ENCODE measurements at places on chromosomes 3 and 15.

DNA sequence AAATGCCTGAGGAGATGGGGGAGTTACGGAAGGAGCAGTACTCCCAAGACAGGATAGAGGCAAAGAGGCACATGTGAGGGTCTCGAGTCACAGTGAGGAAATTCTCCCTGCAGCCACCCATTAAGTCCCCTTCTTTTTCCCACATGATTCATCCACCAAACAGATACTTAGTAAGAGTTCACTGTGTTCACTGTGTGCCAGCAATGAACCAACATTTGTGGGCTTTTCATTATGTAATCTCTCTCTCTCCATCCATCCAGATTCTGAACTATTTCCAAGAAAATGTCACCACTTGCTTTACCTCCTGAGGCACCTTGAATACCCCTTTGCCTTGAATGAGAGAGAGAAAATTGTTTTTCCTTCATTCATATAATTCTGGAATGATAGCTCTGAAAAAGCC is 24.6 kb upstream of the LRRFIP2 start:
- DNase-seq: no peak

- DNase-seq: no peak
Measured at GRCh38 chr3:170863816-170864215, 6.2 kb downstream of the RPL22L1 start.

GRCh38 chr15:68818066-68818768 is 2.5 kb downstream of the ANP32A start:
- DNase-seq: peak; percentile 86

DNA sequence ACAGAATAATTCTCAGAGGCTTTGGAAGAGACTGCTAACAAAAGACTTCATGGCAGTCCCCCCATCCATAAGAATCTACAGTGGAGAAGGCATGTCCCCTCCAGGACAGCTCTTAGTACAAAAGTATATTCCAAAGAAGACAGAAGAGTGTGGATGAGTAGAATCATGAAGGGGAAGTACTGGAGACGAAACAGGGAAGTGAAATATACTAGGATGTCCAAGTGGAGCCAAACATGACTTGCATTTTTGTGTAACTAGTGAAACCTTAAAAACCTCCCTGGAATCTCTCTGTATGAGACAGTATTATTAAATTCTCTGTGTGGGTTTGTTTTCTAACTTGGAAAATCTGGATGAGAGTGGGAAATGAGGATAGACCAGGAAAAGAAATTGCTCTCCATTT is 312.4 kb downstream of the RSL24D1 start:
- no peak for DNase-seq

- DNase-seq: peak; percentile 74
Measured at GRCh38 chr3:52220380-52221026, 4.9 kb downstream of the TLR9 start.

GRCh38 chr3:183918178-183918577 is 33.5 kb upstream of the PARL start:
- DNase-seq: no peak

DNA sequence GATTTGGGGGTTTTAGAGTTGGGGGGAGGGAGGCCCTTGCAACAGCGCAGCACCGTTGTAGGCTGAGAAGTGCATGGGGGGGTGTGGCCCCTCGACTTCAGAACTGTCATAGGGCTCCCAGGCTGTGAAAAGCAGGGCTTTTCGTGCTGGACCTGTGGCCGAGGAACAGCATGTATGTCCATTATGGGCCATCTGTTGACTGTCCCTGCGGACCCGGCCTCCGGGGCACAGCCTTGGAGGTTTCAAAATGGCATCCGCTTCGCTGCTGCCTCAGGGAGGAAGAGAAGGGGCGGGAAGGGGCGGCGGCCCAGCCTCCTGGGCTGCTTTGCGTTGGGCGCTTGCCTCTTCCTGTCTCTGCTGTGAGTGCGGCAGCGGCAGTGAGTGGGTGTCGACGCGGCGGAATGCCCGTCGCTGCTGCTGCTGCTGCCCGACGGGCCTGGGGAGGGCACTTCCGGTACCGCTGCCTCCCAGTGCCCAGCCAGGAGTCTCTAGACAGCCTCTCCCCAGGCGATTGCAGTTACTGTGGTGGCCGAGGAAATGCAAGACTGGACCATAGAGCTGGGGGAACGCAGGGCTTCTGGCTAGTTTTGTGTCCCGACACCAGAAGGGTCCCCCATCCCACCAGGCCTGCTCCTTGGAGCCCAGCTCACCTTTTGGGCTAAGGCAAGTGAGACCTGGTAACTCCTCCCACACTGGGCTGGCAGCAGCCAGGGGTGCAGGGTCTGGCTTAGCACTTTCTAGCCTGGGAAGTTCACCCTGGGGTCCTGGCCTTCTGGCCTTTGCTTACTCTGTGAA is 1.9 kb downstream of the GNAI2 start:
- peak; percentile 85 for DNase-seq

- DNase-seq: no peak
Measured at GRCh38 chr3:51706021-51706485, 815 bp upstream of the GRM2 start.

GRCh38 chr15:29857221-29857789 is 35.0 kb upstream of the TJP1 start:
- no peak for DNase-seq

DNA sequence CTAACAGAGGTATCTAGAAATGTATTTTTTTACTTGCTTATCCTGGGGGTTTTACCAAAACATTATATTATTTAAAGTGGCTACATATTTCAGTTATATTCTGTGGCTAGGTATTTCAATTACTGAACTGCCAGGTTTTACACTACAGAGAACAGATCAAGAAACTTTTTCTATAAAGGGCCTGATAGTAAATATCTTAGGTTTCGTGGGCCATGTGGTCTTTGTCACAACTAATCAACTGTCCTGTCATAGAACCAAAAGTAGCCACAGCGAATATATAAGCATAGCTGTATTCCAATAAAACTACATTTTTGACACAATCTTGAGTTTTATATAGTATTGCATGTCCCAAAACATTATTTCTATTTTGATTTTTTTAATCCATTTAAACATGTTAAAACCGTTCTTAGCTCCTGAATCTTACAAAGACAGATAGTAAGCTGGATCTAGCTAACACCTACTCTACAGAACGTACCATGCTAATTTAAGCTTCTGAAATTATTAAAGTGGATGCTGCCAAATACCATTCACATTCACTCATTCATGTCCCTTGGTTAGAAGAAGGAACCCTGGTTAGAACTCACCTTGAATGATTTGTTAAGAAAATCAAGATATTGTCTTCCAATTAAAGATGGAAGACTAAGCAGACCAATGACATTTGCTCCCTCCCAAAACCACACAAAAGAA is 118.2 kb upstream of the TGFBR2 start:
- DNase-seq: no peak
